ENCODE measurements at places on chromosomes 3 and 15.

- DNase-seq: no peak
Observed at GRCh38 chr3:145286937-145287336, 874.0 kb downstream of the PLOD2 start.

GRCh38 chr3:14441920-14442300, 39.5 kb downstream of the SLC6A6 start:
- no peak for DNase-seq

DNA sequence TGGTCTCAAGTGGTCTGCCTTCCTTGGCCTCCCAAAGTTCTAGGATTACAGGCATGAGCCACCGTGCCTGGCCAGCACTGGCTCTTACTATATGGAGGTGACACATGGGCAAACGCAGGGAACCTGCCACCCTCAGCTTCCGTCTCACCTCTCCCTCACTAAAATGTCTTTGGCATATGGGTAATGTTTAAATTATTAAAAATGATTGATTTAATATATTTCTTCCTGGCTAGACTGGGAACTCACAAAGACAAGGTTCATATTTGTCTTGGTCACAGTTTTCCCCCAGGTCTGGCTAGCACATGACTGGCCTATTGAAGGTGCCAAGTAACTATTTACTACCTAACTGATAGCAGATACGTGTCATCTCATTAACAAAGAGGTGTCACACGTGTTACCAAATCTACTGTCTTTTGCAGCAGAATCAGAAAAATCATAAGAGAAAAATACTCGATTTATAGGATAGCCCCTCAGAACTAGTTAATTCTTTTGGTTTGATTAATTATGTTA, 48.2 kb downstream of the SYNM start:
- no peak for DNase-seq

DNA sequence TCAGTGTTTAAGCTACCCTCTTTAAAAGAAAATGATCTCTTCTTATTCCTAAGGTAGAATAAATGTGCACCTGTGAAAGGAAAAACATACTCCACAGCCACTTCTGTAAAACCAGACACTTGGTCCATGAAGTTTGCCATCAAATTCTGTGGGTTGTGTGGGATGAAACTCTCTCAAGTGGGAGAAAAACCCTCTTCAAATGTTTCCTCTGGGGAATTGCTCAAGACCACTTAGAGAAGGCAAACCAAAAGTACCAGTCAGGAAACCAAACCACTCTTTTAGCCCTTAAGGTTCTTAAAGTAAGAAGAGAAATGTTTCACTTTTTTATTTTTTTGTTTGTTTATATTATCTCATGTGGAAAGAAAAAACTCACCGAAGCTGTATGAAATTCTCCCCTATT, 1.2 kb downstream of the COL8A1 start:
- DNase-seq: no peak

DNA sequence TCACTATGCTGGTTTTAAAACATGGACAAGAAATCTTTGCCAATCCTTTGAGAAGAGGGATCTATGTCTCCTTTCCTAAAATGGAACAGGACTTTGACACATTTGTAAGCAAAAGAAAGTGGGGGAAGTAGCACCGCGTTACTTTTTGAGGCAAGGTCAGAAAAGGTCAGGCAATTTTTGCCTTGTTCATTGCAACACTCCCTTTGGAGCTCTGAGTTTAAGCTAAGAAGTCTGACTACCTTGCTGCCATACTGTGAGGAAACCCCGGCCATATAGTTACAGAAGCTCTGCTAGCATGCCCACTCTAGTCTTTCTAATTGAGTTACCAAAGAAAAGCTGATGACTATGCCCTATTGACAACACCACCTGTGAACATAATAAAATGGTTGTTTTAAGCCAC, 1.4 kb downstream of the FAM227B start:
- DNase-seq: no peak

DNA sequence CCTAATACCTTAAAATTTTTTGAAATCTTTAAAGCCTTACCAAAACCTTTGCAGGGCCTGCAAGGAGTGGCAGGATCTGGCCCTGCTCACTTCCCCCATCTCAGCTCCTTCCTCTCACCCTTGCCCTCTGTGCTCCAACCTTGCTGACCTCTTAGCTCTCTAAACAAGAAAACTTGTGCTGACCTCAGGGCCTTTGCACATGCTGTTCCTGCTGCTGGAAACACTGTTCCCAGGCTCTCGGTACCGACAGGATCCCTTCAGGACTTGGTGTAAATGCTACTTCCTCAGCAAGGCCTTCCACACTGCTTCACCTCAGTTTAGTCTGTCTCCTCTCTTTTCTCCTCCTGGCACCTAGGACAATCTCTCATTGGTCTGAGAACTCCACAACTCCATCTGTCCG, 155.4 kb upstream of the IQSEC1 start:
- no peak for DNase-seq

DNA sequence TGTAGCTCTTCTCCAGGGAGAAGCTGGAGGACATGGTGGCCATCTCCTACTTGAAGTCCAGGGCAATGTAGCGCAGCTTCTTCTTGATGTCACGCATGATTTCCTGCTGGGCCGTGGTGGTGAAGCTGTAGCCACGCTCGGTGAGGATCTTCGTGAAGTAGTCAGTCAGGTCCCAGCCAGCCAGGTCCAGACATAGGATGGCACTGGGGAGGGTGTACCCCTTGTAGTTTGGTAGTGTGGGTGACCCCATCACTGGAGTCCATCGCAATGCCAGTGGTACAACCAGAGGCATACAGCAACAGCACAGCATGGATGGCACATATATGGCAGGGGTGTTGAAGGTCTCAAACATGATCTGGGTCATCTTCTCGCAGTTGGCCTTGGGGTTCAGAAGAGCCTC, 7.0 kb upstream of the LPCAT4 start:
- DNase-seq: no peak

DNA sequence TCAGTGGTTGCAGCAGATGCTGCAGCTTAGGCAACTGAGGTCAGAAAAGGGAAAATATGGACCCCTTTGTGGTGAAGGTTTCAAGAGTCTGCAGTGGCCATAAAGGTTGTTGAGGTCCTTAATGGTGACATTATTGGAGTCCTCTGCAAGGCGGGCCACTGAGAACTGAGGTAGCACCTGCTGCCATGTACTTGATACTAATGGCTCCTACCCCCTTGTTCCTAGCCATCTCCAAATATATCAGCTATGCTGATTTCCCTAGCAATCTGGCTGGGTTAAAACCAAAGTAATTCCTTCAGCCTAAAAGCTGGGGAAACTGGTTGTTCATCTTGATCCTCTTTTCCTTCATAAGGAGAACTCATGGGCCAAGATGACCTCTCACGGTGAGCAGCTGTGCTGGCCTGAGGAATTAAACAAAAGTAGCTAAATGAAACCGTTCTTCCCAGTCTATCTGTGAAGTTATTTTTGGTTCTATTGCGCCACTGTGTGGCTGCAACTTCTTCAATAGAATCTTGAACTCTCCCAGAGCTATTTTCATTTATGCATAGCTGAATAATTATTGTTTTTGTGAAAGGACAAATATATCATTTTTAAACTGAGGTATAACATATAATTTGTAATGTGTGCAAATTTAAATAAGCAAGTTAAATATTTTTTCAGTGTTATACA, 76.1 kb upstream of the PLSCR4 start:
- DNase-seq: no peak
